ENCODE measurements at places on chromosomes 5 and 9.

- peak; percentile 68 for DNase-seq
Observed at GRCh38 chr5:163504079-163504931, 1.1 kb upstream of the MAT2B start.

DNA sequence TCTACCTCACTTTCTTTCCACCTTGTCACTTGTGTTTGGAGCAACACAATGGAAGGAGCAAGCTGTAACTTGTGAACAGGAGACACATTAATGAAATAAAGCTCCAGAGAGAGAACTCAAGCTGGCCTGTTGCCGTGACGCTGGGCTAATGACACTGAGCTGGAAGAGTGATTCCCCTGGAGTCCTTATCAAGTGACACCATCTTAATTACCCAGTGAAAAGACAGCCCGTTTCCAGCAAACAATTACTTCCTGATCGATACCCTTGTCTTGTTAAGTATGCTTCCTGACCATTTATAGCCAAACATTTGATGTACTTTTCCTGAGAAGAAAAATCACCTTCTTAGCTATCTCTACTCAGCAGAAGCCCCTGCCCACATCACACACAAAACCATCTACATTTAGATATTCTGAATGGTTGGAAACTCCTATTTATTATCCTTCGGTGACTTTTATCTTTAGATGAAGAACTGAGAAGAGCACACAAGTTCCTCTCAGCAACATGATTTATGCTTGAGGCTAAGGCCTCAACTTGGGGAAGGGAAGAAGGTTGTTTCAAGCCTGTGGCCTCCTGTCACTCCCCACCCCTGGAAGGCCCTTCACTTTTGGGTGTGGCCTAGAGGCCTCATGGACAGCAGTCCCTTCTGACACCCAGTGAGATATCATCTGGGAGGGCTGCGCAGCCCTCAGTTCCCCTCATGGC lies 34.1 kb downstream of the CRHBP start:
- DNase-seq, result no peak

GRCh38 chr5:180495292-180495691 lies 1.1 kb downstream of the CNOT6 start:
- no peak for DNase-seq

DNA sequence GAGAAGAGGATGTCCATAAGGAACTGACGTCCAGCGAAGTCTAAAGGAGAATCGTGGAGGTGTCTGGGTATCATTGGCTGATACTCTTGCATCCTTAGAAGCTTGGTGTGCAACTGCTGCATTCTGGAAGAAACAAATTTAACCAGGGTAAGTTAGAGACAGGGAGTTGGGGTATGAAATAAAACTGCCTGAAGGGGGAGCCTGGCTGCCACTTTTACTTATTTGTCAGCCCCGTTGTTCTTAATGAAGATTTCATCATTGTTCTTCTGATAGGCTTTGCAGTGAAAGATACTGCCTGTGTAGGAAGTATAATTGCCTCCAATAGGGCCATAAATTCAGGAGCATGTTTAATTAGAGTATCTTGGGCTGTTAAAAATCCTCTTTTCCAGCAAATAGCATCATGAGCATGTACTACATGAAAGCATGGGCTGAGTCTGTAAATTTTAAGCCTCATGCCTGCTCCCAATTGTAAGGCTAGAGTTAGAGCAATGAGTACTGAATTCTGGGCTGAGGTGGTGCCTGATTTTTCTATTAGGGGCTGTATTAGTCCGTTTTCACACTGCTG lies 1264.5 kb upstream of the ACO1 start:
- DNase-seq, result no peak

- no peak for DNase-seq
Observed at GRCh38 chr9:134540276-134541096, 101.1 kb upstream of the COL5A1 start.
